ENCODE measurements at places on chromosomes 6 and 20.
A peak's percentile ranks its signal among the peaks of the same experiment; 100 is the strongest.

- no peak for DNase-seq
Measured at GRCh38 chr20:35017099-35017835, 61.6 kb downstream of the MYH7B start.

DNA sequence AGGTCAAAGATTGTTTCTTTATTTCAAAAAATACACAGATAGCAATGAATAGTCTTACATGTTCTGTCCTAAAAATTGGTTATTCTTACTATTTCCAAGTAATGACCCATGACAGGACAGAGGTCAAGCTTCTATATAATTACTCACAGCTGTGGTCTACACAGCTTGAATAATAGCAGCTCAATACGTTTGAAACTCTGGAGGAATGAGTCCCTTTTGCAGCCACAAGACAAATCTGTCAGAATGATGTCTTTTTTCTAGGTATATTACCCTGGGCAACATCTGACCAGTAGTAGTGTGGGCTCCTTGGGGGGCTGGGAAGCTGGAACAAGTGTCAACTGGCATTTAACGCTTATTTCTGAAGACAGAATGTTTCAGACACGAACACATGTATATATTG, 84.9 kb upstream of the HTR1B start:
- DNase-seq = no peak

GRCh38 chr6:25032934-25033333, 97.2 kb upstream of the RIPOR2 start:
- DNase-seq = no peak

DNA sequence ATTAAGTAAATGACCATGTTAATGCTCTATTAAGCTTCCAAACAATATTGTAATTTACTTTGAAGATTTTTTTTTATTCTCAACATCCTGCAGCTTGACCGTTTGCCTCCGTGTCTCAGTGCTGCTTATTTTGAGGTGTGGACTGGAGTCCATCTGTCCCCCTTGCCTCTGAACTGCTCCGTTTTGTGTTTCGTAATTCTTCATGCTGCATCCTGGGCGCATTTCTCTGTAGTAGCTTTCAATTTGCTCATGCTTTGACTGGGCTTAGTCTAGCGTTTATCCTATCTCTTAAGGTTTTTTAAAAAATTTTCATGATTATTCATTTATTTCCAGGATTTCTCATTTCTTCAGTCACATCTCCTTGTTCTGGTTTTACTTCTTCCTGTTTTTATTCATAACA, 37.8 kb downstream of the PTPN1 start:
- DNase-seq = no peak

DNA sequence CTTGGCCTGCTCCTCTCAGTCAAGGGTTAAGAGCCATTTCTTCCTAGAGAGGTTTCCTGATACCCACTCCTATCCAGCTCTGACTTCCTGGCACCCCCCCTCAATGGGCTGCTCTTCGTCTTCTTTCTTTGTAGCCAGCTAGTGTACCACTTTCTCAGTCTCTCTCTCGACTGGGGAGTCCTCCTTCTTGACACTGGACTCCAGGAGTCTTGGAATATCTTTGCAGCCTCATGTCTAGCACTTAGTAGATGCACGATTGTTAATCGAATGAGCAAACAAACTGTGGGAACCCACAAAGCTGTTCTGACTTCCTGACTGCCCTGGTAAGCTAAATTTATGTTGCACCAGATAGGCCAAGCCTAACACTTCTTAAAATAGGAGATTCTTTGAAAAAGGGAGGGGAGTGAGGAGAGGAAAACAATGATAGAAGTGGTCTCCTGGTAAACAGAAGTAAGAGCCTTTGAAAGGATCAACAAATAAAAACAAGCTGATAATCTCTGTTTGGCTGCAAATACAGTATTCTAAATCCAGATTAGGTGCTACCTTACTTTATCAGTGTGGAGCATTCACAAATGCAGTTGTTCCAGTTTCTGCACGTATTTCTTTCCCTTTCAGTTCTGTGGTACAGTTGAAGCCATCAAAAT, 160.1 kb upstream of the CITED2 start:
- no peak for DNase-seq

GRCh38 chr6:121426686-121427085, 8.8 kb upstream of the GJA1 start:
- no peak for DNase-seq

- no peak for DNase-seq
Measured at GRCh38 chr6:77361018-77361417, 102.3 kb downstream of the HTR1B start.

- no peak for DNase-seq
Measured at GRCh38 chr6:105112577-105112976, 67.2 kb downstream of the POPDC3 start.

- DNase-seq = no peak
Measured at GRCh38 chr6:156699935-156700334, 77.2 kb upstream of the ARID1B start.

GRCh38 chr6:113855500-113856374, 1.4 kb upstream of the MARCKS start:
- DNase-seq = peak; percentile 61

- DNase-seq = no peak
Measured at GRCh38 chr6:27809067-27809938, 102.9 kb downstream of the OR2B2 start.

DNA sequence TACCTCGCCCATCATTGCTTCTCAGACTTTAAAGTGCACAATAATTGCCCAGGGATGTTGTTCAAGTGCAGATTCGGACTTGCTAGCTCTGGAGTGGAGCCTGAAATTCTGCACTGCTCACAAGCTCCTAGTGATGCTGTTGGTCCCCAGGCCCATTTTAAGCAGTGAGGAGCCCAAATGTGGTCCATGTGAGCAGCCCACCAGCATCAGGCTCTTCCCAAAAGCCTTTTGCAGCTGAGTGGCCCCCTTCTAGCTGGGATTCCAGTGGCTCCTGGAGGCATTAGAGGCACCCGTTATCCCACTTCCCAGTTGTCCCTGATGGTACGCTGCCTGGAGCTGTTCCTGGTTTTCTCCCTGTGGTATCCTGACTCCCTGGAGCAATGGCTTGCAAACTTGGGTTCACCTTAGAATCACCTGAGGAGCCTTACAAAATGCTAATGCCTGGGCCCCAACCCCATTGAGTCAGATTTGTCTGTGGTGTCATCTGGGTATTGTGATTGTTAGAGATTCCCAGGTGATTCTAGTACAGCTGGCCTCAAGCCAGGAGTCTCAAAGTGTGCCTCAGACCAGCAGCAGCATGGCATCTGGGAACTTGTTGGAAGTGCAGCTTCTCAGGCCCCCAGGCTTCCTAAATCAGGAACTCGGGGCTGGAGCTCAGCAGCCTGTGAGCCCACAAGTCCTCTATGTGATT, 186.9 kb upstream of the SLC24A3 start:
- no peak for DNase-seq

DNA sequence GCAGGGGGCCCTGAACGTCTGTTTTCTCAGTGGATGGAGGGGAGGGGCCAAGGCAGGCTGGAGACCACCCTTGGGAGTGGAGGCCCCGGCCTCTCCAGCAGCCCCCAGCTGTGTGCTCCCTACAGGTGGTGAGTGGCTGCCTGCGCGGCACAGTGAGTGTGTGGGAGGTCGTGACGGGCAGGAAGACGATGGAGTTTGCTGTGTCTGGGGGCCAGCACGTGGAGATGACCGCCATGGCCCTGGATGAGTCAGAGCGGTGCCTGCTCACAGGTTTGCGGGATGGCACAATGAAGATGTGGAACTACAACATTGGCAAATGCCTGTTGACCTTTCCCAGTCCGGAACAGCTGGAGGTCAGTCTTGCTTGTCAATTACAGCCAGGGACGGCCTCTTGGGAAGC, 52.6 kb downstream of the EFCAB8 start:
- DNase-seq = no peak

DNA sequence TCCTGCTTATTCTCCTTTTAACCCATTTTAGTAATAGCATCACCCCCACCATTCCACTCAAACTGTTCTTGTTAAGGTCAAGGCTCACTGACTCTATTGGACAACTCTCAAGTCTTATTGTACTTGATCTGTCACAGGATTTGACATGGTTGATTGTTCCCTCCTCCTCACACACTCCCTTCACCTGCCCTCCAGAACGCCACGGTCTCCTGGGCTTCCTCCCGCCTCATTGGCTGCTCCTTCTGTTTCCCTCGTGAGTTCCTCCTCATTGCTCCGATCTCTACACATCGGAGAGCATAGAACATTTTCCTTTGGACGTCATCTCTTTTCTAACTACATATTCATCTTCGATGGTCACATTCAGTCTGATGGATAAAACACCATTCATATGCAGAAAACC, 55.1 kb downstream of the STMND1 start:
- no peak for DNase-seq

GRCh38 chr6:145878591-145879295, 64.1 kb upstream of the FBXO30 start:
- DNase-seq = peak; percentile 4

GRCh38 chr20:48897305-48898010, 24.1 kb upstream of the ARFGEF2 start:
- peak; percentile 85 for DNase-seq

- no peak for DNase-seq
Measured at GRCh38 chr20:2751878-2752566, 48.4 kb downstream of the CPXM1 start.

GRCh38 chr20:50904067-50904570, 27.1 kb downstream of the ADNP start:
- DNase-seq = no peak

DNA sequence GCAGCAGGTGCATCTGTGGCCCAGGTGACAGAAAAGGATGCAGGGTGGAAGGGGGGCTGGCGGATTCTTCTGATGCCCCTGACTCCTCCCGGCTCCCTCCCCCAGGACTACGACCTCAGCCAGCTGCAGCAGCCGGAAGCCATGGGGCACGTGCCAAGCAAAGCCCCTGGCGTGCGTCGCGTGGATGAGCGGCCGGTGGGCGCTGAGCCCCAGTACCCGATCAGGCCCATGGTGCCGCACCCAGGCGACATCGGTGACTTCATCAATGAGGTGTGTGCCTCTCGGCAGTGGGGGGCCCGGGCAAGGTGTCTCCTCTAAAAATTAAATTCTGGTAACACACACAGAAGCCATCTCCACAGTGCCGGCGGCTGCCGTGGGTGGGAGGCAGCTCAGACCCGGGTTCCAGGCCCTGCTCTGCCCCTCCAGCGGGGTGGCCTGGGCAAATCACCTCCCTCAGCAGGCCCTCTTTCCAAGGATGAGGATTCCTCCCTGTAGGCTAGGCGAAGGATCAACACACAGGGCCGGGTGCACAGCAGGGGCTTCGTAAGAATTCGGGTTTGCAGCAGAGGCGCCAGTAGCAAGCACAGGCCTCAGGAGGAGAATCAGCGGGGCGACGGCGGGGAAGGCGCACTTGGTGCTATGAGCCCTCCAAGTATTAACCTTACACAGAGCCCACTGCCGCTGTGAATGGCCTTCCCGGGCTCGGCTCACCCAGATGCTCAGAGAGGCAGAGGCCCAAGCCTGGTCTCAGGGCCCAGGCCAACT, 131.5 kb downstream of the TAF4 start:
- DNase-seq = no peak

DNA sequence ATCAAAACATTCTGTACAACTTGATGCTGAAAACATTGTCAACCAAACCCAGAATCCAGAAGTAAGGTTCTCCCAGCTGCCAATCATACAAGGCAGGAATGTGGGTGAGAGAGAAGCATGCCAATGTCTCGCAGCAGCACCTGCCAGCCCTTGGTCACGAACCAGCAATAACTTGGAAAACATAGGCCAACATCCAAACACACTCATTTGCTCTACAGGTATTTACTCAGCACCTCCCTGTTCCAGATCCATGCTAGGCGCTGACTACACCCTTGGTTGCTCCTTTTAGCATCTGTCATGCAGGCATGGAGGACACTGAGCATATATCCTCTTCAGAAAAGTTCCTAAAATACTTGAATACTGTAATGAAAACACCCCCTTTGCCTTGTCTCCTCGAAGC, 63.6 kb downstream of the FAXC start:
- DNase-seq = no peak

- no peak for DNase-seq
Measured at GRCh38 chr20:6863798-6864201, 96.3 kb downstream of the BMP2 start.

- DNase-seq = peak; percentile 62
Measured at GRCh38 chr6:87151781-87152525, 3.4 kb upstream of the ZNF292 start.

GRCh38 chr6:78908621-78909020, 41.3 kb downstream of the IRAK1BP1 start:
- no peak for DNase-seq

DNA sequence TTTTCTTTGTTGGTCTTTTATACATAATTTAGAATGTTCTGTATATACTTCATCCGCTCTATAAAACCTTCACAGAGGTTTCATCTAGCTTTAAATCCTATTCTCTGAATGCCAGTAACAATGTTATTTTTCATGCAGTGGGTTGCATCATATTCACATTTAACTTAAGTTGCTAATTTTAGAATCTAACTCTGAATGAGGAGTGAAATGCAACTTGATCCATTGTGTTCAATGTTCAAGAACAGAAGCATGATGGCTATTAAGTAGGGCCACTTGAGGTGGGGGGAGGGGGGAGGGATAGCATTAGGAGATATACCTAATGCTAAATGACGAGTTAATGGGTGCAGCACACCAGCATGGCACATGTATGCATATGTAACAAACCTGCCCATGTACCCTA, 224.5 kb downstream of the NKAIN2 start:
- DNase-seq = no peak

DNA sequence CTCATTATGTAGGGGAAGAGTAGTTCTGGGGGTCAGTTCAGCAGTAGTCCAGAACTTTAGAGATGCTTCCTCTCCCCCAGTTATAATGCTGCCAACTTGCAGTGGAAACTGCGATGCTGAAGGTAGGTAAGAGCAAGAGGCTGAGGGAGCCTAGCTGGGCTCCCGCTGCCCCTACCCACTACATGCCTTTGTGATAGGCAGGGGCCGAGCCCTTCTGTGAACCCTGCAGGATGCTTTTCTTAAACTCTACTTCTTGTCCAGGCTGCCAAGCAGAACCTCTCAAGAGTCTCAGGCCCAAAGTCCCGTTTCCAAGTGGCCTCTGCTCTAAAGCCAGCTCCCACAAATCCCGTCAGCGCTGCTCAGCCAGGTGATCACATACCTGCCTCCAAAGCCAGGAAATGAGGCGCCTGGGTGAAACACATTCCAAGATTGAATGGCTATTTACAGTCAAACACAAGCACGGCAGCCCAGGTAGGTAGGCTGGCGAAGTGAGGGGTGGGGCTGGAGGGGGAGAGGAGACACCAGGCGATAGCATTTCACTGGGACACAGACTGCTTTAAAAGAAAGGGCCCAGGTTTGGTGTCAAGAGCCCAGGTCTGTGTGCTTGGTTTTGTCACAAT, 150.7 kb downstream of the CD24 start:
- no peak for DNase-seq

GRCh38 chr20:39398656-39399055, 436.5 kb downstream of the DHX35 start:
- no peak for DNase-seq

- no peak for DNase-seq
Measured at GRCh38 chr6:158910484-158911440, 89.2 kb downstream of the RSPH3 start.

DNA sequence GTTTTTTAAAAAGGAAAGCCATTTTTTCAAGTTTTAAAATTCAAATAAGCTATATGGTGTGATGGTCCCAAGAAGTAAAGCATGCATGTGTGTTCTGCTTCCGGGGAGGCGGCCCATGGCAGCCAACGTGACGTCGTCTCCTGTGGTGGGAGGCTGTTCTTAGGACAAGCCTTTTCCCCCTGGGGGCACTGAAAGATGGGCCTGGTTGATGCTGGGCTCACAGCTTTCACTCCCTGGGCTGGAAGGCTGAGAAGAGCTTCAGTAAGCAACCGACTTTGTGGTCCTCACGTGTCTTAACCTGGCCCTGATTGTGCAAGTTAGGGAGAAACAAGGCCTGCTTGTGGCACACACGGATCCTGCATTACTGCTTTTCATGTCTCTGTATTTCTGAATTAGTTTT, 84.1 kb downstream of the SMOC2 start:
- no peak for DNase-seq

GRCh38 chr6:829656-830055, 136.7 kb upstream of the EXOC2 start:
- DNase-seq = no peak

All from fibroblast of skin of abdomen (primary cell).